ENCODE measurements at places on chromosomes 6 and 20. TPM values are rescaled to one million over a fixed set of nuclear protein-coding genes. Genes with fewer than 3 reads are reported as not detected.

OR2B3 gene
- total RNA-seq = not detected

ID4 gene
- 0.66 TPM for total RNA-seq

KCNK17 gene
- total RNA-seq = not detected

CCN2 gene
- total RNA-seq = 20.8 TPM

- DNase-seq = peak; percentile 67
Measured at GRCh38 chr6:13303668-13304017, 24.7 kb downstream of the TBC1D7 start.

DNA sequence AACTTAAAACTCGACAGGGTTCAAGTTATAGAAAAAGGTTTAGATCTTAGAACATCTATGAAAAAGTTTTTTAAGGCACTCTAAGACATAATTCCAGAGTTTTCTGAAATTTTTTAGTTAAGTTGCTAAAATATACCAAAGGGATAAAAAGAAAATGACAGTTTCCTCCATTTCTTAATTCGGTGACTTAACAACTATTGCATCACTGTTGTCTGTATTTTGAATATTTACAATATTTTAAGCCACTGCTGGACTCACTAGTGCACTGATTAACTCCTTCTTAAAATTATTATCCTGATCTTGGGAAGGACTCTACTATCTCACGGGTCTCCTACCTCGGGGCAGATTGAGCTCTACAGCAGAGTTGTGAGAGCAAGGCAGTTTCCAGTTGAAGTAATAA lies 91.0 kb downstream of the ADGB start:
- DNase-seq = no peak

DNA sequence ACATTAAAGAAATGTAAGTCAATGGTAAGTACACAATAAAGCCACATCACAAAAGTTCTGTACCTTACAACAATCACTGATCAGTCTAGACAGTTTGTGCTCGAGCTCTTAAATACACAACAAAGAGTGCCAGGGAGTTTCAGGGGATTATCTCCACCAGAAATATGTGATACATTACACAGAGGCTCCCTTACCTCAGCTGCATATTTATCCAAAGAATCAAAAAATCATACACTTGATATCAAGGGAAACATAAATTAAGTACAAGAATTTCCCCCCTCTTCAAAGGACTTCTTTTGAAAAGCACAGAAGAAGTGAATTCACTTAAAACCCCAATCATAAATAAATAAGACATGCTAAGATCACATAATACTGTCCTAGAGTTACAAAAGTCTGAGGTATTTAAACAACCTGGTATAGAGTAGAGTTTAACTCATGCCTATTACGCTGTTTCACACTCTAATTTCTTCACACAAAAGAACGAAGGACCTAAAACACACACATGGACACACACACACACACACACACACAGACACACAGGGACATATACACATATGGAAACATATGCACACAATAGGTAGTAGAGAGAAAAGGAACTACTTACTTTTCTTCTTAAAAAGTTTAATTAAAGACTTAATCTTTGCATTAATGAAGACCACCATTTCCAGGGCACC lies 528 bp downstream of the NHSL1 start:
- DNase-seq = no peak

DNA sequence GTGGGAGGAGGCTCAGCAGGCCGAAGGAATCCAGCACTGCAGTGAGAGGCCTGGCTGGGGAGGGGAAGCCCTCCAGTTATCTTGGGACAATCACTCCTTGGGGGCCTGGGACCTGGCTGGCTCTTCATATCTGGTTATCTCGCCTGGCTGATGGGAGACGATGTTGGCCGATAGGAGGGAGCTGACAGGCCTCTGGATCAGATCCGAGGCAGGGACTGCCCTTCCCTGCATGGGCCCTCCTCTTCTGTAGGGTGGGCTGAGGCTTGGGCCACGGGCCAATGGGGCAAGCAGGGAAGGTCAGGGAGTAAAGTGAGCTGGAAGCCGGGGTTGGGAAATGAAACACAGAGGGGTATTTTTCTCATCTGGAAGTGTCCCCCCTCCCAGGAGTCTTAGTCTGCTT lies 25.2 kb downstream of the MANBAL start:
- DNase-seq = no peak

DNA sequence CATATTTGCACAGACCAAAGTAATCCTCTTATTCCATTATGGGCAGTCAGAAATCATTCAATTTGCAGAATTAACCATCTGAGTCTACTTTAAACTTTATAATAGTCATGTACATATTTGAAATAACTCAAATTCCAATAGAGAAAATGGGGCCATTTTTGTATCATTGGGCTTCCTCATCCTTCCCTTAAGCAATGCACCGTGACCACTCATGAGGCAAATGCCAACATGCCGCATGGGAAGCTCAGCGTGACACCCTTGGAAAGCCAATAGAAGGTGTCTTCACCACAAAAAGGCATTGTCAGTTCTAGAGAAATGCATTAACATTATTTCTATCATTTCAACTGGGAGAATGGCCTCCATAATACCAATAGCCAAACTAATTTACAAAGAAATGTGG lies 38.5 kb downstream of the SIM1 start:
- no peak for DNase-seq

- no peak for DNase-seq
Measured at GRCh38 chr6:110676396-110676795, 138.9 kb downstream of the CDK19 start.

DNA sequence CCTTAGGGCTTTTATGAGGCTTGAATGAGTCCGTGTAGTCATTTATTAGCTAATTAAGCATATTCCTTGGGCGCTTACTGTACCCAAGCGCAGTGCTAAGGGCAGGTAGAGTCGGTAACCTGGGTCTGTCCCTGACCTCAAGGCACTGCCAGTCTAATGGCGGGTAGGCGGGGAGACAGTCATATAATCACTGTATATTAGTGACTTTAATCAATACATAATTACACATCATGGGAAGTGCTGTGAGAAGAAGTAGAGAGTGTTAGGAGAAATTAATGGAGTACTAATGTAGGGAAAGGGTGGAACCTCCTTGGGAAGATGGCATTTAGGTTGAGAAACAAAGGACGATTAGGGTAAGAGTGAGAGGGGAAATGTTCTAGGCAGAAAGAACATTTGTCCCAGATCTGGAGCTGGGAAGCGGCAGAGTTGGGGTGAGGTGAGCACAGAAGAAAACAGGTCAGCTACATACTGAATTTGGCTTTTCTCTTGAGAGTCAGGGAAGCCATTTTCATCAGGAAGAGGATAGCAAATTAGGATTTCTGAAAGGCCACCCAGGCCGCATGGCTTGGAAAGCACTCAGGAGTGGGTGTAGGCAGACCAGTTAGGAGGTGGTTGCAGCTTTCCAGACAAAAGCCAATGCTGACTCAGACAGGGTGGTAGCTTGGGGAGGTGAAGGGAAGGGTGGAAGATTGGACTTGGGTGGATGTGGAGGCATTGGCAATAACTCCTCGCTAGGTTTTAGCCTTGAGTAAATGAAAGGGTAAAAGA lies 954 bp upstream of the BLCAP start:
- DNase-seq = no peak

- no peak for DNase-seq
Measured at GRCh38 chr6:170097505-170098427, 193.1 kb downstream of the DLL1 start.

DNA sequence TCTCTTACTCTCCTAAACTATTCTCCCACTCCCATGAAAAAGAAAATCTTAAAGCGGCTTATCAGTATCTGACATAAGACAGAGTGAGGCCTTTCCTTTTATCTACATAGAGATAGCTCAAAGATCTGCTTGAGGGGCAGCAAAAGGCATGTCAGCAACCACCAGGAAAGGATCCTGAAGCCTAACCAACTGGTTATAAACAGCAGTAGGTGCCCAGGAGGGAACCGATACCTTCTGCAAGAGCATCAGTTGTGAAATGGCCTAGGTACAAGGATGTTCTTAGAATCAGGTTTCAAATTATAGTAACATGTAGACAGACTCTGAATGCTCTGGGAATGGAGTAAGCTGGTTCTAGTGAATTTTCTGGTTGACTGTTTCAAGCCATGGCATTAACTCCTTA lies 21.4 kb downstream of the JARID2 start:
- DNase-seq = peak; percentile 68
